ENCODE measurements at places on chromosomes 7 and 10. TPM values are rescaled to one million over a fixed set of nuclear protein-coding genes. Genes with fewer than 3 reads are reported as not detected.

Gene SFTPA1
- total RNA-seq, result not detected

Gene DEPP1
- total RNA-seq, result 73.8 TPM

DNA sequence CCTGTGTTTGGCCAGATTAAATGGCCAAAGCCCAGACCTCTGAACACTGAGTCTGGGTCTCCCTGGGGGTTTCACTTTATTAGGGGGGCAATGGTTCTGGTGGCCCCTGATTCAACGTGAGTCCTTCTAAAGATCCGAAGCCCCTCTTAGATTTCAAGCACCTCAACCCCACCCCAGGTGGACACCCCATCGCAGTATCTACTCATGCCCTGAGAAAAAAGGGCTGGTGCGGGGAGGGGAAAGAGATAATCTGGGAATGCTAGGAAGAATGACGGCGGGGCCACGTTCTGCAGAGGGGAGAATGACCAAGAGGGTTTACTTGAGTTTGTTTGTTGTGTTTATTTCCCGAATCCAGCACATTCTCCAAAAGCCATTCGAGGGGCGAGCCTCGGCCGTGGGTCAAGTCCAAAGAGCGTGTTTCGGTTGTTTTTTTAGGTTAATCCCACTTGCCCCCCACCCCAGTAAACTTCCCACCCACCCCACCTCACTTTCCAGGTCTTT is 832 bp downstream of the PDLIM1 start:
- DNase-seq, result no peak

Gene AMZ1
- 0.25 TPM for total RNA-seq

Gene ZDHHC16
- 45.5 TPM for total RNA-seq

Gene HOGA1
- total RNA-seq, result 0.08 TPM

Gene CCNY
- 55.4 TPM for total RNA-seq

Gene ANXA8
- total RNA-seq, result 1.5 TPM

- DNase-seq, result no peak
These were observed 61.5 kb downstream of the KCND2 start for GRCh38 chr7:120334475-120334874.

Gene ACBD7
- 0.99 TPM for total RNA-seq

Gene TMEM213
- 0.33 TPM for total RNA-seq

GRCh38 chr7:108171164-108171563 is 41.0 kb upstream of the LAMB4 start:
- no peak for DNase-seq

Gene ARL4A
- 13.2 TPM for total RNA-seq

- DNase-seq, result peak; percentile 78
These were observed 133.8 kb upstream of the HDAC9 start for GRCh38 chr7:18361756-18362155.

GRCh38 chr7:117220836-117221235 is 102.0 kb downstream of the WNT2 start:
- DNase-seq, result no peak

Gene IFIT1B
- not detected for total RNA-seq

Data from fibroblast of the aortic adventitia (primary cell).